Kidney glomerular epithelial cell (primary cell): ENCODE measurements at places on chromosomes 1 and 21.

DNA sequence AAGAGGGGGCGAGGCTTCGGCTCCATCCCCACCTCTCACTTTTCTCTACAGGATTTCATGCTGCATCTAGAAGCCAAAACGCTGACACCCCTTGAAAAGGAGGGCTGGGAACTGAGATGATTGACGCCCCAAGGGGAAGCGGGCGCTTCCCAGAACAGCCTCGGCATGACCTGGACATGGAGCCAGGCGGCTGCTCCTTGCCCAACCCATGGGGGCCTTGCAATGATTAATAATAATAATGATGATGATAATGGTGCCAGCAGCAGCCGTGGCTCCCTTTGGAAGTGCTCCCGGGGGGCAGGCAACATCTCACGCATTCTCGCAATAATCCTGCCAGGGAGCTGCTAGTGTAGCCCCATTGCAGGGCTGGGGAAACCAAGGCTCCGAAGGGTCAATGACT, 78.2 kb downstream of the RAP1GAP start:
- DNase-seq, result no peak

DNA sequence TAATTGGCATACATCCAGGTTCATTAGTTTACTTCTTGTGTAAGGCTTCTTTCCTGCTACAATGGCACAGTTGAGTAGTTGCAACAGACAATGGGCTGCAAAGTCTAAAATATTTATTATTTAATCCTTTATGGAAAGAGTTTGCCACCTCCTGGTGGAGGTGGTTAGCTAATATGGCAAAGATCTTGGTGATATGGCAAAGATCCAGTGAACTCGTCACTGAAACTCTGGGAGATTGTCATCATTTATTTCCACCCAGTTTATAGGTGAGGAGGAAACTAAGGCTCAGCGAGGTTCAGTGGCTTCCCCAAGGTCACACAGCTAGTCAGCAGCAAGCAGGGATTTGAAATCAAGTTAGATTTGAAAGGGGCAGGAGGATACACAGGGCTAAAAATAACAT, 16.1 kb upstream of the IFFO2 start:
- peak; percentile 23 for DNase-seq

GRCh38 chr1:157965584-157965983, 27.9 kb upstream of the KIRREL1 start:
- DNase-seq, result peak; percentile 82

- no peak for DNase-seq
Observed at GRCh38 chr1:53715478-53715877, 23.5 kb downstream of the GLIS1 start.

DNA sequence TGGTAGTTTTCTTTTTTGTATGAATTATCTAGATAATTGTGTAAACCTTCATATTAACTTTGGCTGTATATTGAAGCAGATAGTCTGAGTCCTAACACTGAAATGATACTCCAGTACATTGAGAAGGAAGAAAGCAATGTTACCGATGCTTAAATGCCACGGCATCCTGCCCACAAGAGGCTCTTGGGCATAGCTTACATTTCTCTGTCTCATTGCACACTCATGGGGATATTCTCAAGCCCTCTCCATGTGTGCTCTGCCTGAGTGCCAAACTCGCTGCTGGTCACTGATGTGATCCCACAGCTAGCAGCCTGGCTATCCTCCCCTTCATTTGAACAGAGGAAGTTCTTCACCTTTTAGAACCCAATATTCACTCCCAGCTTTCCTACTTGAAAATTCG, 179.4 kb downstream of the TGFB2 start:
- DNase-seq, result no peak

GRCh38 chr1:19300211-19300610, 11.6 kb upstream of the AKR7A3 start:
- no peak for DNase-seq

- DNase-seq, result no peak
Observed at GRCh38 chr21:45504021-45504515, 38.2 kb downstream of the SLC19A1 start.

GRCh38 chr1:1122981-1123480, 7.1 kb upstream of the C1orf159 start:
- DNase-seq, result no peak

DNA sequence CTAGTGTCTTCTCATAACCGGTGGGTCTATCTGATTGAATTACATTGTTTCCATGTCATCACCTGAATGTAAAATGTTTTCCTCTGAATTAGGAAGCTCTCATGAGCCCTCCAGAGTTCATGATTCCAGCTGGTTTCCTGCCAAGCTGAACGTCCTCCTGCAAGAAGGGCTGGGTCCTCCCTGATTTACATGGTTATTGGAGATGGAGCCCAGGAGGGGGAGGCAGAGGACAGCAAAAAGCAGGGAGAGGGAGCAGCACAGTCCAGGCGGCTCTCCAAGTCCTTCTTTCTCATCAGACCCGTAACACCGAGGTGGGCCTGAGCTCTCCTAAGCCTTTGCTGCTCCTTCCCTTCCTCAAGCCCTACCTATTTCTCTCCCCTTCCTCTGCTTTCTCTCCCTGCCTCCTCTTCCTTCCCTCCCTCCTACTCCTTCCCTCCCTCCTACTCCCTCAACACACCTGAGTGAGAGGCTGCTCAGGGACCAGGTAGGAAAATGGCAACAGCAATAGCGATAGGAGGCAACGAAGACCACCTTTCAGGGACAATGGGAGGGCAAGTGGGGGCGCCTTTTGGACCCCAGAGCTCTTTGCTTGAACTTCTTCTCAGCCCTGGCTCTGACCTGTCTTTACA, 265.9 kb downstream of the PRDM2 start:
- peak; percentile 40 for DNase-seq

GRCh38 chr1:202225131-202225530, 31.5 kb downstream of the LGR6 start:
- no peak for DNase-seq

- no peak for DNase-seq
Observed at GRCh38 chr1:24169286-24169685, 17.8 kb downstream of the IFNLR1 start.

- peak; percentile 38 for DNase-seq
Observed at GRCh38 chr1:171715813-171716251, 26.0 kb downstream of the VAMP4 start.

DNA sequence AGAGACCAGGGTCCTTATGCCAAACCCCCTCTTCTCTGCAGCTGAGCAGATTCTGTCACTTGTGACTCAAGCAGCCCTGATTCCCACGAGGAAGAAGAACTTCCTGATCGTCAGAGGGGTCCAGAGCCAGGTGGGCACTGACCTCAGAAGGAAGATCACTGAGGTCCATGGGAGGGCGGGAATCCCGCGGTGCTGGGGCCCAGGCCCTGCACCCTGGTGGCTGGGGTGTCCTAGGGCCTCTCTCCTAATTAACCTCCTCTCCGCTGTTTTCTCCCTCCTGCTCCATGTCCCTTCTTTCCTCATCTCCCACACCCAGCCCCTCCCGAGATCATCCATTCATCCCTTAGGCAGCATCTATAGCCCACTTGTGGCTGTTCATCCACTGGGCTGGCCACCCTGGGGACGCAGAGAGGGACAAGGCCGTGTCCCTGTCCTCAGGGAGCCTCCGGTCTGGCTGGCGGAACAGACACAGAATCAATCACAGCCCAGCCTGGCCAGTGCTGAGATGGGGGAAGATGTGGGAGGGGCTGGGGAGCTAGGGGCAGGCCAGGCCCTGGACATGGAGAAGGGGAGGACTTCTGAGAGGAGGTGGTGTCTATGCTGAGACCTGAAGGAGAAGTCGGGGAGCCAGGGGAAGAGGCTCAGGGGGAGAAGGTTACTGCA, 638.3 kb downstream of the MATN1 start:
- DNase-seq, result no peak

- no peak for DNase-seq
Observed at GRCh38 chr1:226074046-226074445, 11.5 kb downstream of the H3-3A start.

GRCh38 chr21:42148584-42148983, 70.4 kb upstream of the ABCG1 start:
- no peak for DNase-seq

DNA sequence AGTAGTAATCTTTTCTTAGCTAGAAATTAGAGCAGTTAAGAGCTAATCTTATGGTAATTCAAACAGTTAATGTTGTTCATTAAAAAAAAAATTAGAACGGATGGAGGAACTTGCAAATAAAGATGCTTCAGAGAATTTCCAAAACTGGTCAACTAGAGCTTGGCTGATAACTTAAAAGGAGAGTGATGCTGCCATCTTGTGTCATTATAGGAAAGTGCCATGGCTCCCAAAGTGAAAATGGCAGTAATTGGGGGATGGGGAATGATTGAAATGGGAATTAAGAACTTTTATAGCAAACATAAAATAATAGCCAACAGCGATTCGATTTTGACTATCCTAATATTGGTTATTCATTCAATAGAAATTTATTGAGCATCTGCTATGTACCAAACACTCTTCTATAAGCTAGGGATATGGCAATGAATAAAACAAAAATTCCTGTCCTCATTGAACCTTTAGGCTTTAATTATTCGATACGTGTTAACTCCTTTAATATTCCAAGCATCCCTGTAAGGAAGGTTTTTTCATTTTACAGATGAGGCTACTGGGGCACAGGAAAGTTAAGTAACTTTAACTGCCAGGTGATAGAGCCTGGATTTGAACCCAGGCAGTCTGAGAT, 5.7 kb upstream of the PLPP3 start:
- DNase-seq, result peak; percentile 77

- DNase-seq, result peak; percentile 81
Observed at GRCh38 chr1:14572861-14573260, 25.6 kb upstream of the KAZN start.

- no peak for DNase-seq
Observed at GRCh38 chr1:206723462-206723804, 38.7 kb downstream of the MAPKAPK2 start.

DNA sequence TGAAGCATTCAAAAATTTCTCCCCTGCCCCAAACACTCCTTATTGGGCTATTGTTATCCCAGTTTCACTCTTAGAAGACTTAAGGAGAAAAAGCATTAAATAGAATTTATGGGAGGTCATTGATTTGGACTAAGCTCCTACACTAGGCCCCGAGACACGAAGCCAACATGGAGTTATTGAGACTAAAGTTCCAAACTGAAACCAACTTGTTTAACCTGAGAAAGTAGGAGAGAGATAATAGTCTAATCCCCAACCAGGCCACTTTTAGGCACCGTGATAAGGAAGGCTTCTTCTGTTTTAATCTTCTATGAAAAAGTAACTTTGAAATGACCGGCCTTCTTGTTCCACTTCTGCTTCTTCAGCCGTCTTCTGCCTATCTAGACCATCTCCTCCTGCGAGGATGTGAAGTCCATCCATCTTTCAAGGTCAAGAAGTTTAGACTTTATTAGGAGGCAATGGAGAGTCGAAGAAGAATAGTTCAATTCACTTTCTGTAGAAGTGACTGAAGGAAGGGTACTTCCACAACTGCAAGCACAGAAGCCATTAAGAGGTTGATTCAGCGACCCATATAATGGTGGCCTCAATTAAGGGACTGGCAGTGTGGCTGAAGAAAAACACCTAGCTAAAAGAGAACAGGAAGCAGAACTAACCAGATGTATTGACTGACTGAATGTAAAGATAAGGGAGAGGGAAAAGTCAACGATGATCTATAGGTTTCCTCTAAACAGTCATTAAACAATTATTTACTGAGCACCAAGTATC, 428.8 kb downstream of the SMYD3 start:
- no peak for DNase-seq

GRCh38 chr1:93532780-93533378, 85.0 kb downstream of the FNBP1L start:
- DNase-seq, result no peak
